Activated T-cell treated with anti-CD3 and anti-CD28 coated beads for 4 hours (primary cell): ENCODE measurements at places on chromosomes 1 and 21.

- peak; percentile 16 for DNase-seq
Measured at GRCh38 chr1:113783254-113784103, 24.2 kb upstream of the PHTF1 start.

DNA sequence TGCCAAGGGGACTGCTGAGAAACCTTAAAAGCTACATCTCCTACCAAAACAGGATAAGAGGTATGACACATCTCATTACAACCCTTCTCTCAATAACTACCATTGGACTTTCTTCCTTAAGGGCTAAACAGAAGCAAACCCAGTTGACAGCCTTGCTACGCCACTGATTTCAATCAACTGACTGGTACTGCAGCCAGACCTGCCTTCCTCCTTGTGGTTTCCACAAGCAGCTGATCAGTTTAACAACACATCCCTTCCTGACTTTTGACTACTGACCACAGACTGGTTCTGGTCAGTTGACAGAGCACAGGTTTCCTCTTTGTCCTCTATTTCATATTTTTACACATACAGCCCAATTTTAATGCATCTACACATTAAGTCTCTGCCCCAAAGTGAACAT, 108.8 kb downstream of the ADAMTS1 start:
- DNase-seq = no peak

- DNase-seq = no peak
Measured at GRCh38 chr1:37073854-37074379, 39.6 kb upstream of the GRIK3 start.

DNA sequence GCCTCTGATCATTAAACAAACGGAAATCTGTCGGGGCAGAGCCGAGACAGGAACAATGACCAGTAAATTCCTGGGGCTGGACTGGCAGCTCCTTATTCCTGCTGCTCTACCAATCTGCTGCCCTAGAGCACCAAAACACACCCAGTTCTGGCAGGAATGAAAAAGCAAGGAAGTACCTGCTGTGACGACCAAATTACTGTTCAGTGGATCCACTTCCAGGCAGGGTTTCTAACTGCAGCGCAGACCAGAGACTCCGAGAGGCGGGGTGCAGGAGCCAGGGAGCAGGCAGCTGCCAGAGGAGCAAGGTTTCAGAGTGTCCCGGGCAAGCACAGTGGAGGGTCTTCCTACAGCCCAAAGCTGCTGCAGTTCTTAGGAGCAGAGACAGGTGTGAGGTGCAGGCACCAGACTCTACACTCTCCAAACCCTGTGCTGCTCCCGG, 32.4 kb downstream of the KANK4 start:
- no peak for DNase-seq

DNA sequence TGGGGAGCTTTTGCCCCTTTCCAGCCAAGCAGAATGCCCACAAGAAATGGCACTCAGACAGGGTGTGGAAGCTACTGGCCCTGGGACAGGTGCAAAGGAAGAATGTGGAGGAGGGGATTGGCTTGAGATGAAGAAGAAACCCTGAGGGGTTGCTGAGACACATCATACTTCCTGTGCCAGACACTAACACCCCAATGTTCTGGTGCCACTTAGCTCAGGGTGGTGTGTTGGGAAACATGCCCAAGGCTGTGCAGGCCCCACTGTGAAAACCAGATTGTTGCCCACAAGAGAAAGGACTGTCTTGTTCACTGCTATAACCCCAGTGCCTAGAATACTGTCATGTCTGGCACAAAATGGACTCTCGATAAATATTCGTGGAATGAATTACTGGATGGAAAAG, 9.9 kb upstream of the PAQR6 start:
- DNase-seq = no peak

- no peak for DNase-seq
Measured at GRCh38 chr1:52102336-52103013, 39.4 kb upstream of the ZFYVE9 start.

GRCh38 chr1:225581186-225581585, 71.7 kb downstream of the ENAH start:
- no peak for DNase-seq

DNA sequence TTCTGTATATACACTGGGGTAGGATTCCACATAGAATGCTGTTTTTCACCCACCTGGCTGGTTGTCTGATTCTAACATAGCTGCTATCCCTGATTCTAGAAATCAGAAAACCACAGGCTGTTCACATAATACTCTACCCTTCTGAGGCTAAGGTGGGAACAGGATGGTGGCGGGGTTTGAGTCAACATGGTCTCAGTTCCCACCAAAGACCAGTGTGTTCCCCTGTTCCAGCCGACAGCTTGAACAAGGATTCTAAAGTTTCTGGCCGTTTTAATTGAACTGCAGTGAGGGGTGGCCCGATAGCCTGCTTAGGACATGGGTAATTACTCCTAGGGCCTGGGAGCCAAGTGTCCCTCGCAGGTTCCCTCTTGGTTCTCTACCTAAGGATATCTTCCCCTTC, 38.4 kb downstream of the PEX14 start:
- no peak for DNase-seq

- DNase-seq = no peak
Measured at GRCh38 chr1:189637041-189637440, 840.6 kb downstream of the BRINP3 start.

DNA sequence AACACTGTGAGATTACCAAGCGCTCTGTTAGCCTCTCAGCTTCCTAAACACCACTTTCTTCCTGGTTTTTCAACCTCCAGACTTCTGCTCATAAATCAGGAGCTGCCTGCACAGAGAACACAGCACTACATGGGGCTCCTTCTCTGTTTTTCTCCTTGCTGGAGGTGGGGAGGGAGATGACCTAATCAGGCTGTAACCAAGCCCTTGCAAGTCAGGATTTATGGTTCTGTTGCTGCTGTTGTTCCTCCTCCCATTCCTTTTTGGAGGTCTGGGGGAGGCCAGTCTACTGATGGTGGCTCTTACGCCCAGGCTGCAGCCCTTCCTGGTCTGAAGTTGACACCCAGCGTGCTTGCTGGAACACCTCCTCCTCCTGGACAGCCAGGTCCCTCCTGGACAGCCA, 80.9 kb upstream of the AJAP1 start:
- DNase-seq = no peak

DNA sequence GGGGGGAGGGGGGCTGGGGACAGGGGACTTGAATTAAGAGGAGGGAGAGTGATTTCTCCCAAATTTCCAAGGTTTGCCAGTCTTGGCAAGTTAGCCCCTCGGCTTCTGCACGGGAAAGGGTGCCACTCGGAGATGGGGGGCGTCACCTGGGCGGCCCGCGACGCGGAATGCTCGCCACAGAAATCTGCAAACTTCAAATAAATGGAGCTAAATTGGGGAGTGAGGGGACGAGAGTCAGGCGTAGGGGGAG, 885 bp upstream of the SSBP3 start:
- DNase-seq = no peak

- DNase-seq = peak; percentile 77
Measured at GRCh38 chr1:65001231-65001792, 35.0 kb upstream of the JAK1 start.

DNA sequence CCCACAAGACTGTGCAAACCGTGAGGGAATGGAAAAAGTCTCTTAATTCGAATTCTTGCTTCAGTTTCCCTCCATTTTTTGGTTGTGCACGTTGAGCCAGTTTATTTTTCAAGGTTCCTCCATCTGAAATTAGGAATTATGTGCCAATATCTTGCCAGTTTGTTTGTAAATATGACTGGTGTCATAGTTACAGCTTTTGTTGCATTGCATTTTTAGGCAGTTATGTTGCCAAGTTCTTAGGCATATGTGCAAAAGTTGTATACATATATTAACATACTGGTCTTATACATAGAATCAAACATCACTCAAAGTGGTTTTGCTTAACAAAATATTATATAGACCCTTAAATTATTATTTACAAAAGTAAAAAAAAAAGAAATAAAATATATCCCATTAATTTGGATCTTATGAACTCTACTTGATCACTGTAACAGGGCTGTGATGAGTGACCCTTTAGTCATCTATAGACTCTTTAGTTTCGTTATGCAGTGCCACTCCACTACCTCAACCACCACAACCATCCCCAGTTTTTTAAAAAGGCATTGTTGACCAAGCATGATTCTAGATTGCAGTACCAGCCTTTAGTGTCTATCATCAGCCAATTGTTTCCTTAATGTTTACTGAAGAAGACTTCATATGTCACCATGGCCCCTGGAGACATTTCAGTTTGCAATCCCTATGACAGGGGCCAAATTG, 20.9 kb upstream of the DYNLT5 start:
- DNase-seq = no peak

- DNase-seq = no peak
Measured at GRCh38 chr1:97461782-97462181, 459.1 kb downstream of the DPYD start.

DNA sequence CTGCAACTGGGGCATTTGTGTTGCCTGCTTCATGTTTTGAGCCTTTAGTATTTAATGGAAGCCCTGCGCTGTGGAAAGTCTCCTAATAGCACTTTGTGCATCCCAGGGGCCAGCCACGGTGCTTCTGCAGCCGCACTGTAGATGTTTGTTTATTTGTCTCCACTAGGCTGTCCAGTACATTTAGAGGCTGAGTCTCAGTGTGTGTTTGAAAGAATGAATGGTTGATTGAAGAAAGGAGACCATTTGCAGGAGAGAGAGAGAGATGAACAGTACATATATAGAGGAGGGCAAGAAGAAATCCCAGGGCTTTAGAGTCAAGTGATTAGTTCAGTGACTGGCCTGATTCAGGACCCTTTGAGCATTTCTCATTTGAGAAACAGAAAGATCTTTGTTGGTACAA, 33.9 kb downstream of the MPZL1 start:
- no peak for DNase-seq

DNA sequence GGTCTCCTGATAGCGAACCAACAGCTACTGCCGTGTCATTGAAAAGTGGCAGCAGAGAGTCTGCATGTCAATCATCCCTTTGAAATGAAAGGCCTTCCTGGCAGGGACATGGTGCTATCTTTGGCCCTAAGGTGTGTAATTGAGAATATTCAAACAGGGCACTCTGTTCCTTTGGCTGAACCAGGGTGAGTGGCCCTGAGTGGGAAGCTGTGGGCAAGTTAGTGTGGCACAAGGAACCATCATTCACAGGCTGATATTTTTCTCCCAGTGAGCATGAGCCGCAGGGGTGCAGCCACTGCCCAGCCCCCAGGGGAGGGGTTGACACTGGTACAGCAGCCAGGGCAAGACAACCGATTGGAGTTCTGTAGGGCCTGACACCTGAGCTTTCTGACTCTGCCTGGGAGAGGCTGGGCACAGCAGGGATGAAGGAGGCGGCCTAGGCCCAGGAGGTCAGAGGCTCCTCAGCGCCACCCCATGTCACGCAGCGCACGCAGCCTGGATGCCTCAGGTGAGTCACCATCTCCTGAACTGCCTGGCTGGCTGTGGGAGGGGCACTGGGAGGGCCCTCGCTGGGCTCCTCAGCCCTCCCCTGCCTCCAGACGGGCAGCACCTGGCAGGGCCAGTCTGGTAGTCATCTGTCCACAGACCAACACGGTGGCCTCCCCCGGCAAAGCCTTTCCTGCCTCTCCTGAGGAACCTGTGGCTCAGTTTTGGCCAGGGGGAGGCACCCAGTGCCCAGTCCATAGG, 13.2 kb downstream of the QSOX1 start:
- DNase-seq = no peak

DNA sequence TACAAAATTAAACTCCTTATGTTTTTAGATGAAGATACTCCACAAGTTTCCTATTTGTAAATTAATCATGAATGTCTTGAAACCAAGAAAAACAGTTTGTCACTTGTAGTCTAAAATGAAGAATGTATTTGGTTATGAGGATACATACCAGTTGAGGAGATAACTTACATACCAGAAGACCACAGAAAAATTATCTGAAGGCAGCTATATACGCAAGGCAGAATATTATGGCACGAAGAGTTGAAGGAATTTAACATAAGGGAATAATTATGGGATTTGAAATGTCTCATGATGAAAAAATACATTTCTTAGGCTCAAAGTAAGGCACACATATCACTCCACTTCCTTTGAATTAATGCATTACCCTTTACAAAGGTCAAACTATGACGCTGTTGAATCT, 73.3 kb downstream of the IFI44 start:
- DNase-seq = no peak

DNA sequence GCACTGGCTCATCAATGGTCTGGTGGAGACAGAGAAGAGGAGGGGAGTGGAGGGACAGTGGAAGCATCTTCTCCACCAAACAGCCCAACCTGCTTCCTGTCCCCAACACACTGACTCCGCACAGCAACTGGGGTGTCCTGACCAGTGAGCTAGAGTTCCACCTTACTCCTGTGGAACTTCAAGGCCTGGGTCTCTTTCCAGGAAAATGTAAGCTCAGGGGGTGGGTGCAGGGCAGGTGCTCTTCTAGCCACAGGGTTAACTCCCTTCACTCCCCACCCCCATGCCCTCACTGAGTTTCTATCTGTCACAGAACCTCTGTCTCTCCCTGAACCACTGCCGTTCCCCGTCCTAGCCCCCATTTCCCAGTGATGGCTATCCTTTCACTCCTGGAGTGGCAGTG, 876 bp downstream of the MOB3C start:
- no peak for DNase-seq

GRCh38 chr21:42364304-42364865, 1.9 kb downstream of the TFF1 start:
- no peak for DNase-seq

DNA sequence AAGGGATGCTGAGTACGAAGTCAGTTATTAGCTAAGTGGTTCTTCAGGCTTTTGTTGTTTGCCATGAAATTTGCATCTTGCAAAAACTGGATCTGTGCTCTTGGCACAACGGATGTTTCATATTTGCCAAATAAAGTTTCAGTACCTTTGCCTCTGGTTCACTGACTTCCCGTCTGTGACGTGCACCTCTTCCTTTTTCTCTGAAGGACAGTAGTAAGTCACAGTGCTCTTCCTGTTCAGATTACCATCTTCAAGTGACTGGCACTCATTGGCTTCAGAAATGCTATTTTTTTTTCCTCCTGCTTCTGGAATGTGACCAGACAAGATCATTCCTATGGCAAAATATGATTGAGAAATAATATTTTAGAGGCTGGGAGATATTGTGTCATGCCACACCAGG, 75.9 kb upstream of the GREM2 start:
- no peak for DNase-seq

DNA sequence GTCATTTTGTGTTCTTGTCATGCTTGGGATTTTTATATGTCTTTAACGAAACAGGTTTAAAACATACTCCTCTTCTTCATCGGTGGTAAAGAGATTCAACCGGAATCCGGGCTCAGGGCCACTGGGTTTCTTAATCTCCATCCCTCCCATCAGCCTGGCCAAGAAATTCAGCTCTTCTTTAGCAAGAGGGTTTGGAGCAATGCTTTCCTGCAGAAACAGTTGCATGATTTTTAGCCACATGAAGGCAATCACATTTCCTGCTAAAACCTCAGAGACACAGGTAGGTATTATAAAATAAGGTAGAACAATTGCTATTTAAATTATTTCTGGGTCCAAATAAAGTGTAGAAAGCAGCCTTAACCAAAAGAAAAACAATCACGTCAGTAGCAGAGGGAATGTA, 22.7 kb upstream of the LSM10 start:
- DNase-seq = no peak

DNA sequence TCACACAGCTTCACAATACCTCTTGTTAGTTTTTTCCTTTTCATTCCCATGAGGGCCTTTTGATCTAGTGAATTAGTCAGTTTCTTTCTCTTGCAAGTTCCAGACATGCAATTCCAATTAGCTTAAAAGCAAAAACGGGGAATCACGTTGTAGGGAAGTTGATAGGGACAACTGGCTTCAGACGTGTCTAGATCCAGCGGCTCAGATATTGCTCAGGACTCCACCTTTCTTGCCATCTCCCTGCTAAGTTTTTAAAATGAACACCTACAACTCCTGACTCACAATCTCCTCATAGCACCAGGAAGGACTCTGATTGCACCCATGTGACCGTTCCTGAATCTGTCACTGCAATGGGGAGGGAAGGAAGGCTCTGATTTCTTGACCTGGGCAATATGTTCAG, 63.8 kb upstream of the ARHGAP29 start:
- no peak for DNase-seq
